CD4-positive, alpha-beta T cell treated with Interferon gamma for 1 hour (primary cell): ENCODE measurements at places on chromosomes 7 and 10.

GRCh38 chr7:123637203-123637602 lies 18.5 kb upstream of the LMOD2 start:
- DNase-seq: no peak

DNA sequence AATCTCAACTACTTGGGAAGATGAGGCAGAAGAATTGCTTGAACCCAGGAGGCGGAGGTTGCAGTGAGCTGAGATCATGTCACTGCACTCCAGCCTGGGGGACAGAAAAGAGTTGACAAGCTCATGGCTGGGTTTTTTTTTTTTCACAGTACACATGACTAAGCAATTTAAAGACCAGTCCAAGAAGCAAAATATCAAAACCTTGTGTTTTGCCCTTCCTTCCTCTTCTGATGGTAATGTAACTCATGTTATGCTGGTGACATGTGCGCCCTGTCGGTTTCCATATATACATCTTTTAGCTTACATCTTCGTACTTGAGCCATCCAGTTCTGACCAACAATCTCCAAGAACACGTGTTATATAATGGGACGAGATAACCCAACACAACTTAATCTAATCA lies 237.7 kb upstream of the PLXDC2 start:
- DNase-seq: no peak

GRCh38 chr10:96622013-96622787 lies 35.4 kb upstream of the TM9SF3 start:
- DNase-seq: no peak

DNA sequence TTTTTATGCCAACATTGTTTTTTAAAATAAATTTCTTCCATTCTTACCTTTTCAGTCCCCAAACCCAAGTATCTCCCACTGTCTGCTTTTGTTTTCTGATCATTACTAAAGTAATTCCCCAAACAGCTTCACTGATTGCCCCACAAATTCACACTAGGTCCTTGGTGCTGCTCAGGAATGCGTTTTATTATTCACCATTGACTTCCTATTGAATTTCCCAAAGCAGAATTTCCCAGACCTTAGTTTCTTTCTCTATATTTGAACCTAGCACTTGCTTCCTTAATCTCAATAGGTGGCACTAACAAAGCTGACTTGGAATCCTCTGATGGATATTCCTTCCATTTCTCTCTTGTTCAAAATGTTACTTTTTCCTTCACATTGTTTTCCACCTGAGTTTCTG lies 52.2 kb downstream of the FZD1 start:
- no peak for DNase-seq

DNA sequence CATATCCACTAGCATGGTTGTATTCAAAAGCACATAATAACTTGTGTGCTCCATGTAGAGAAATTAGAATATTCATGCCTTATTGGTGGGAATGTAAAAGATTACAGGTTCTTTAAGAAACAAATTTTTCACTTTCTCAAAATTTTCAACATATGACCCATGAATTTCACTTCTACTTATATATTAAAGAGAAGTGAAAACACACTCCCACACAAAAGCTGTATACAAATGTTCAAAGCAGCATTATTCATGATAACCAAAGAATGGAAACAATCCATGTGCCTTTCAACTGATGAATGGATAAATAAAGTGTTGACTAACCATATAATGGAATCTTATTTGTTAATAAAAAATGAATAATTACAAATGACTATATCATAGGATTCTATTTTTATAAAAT lies 694.5 kb upstream of the PCDH15 start:
- no peak for DNase-seq

GRCh38 chr7:148975896-148976295 lies 52.4 kb downstream of the PDIA4 start:
- DNase-seq: no peak
